ENCODE measurements at places on chromosomes 6 and 20.

DNA sequence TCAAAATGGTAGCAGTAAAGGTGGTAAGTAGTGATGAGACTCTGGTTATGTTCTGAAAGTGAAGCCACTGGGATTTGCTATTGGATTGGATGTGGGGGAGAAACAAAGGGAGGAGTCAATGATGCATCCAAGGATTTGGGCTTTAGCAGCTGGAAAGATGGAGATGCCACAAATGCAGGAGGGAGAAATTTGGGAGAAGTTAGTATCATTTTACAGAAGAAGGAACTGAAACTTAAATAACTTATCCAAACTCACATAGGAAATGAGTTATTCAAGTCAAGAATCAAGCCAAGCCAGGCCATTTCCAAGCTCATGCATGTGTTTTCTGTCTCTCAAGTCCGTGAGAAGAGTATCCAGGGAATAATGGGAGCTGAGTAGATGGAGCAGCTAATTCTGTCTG, 155.1 kb upstream of the TNFAIP3 start:
- no peak for DNase-seq

- no peak for DNase-seq
Observed at GRCh38 chr6:108222504-108222903, 38.3 kb downstream of the SNX3 start.

GRCh38 chr6:66568271-66568670, 861.2 kb upstream of the EYS start:
- DNase-seq = no peak

DNA sequence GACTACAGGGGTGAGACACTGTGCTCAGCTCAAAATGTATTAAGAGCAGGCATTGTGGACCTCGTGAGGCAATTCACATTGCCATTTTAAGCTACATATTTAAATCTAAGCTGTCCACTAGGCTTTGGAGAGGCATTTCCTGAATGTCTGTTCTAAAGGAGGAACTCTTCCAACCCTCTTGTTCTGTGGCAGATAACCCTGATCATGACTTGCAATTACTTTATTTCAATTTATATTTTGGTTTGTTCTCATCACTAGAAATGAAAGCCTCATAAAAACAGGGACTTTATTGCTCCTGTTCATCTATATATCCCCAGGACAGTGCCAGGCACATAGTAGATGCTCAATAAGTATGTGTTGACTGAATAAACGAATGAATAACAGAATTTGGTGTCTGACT, 84.0 kb upstream of the SALL4 start:
- DNase-seq = no peak

- DNase-seq = no peak
Observed at GRCh38 chr20:63950701-63951397, 5.4 kb downstream of the UCKL1 start.

- DNase-seq = no peak
Observed at GRCh38 chr6:131998255-131998982, 47.2 kb upstream of the CCN2 start.

DNA sequence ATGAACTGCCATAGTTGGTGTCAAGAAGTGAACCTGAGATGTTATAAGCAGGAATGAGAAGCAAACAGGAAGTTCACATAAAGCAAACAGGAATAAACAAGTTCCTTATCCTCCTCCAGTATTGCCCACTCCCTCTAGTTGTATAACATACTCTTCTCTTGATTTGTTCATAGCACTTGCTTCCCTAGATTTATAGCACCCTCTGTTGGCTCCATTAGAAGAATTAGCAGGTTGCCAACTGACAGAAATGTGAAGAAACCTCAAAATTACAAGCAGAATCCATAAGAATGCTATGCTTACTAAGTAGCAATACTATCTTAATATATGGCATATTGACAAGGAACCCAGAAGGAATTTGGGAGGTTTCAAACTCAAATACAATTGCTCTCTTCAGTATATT, 195.4 kb downstream of the TBX18 start:
- DNase-seq = no peak

DNA sequence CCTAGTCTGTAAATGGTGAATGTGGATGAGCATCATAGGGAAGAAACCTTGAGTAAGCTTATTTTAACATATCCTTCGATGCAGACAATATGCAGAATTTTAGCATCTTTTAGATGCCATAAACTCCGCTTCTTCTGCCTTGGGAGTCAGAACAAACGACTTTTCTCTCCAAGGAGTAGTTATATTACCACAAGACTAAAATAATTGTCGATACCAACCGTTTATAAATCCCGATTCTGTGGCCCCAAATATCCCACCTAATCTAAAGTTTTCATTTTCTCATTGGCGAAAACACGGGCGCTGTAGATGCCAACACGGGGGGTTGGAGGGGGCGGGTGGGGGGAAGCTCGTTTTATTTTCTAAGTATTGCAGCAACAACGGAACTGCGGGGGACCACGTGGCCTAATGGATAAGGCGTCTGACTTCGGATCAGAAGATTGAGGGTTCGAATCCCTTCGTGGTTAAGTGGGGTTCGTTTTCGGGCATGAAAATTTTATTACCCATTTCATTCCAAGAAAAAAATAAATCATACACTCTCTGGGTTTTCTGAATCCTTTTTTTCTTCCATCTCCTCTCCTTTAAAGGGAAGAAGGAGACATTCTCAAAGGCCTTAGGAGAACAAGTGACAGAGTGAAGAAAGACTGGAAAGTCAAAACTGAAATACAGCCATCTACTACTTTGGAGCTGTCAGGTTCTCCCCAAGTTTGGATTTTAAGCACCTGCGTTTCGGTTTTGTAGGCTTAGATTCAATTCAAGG, 65.5 kb upstream of the BTN3A2 start:
- no peak for DNase-seq

DNA sequence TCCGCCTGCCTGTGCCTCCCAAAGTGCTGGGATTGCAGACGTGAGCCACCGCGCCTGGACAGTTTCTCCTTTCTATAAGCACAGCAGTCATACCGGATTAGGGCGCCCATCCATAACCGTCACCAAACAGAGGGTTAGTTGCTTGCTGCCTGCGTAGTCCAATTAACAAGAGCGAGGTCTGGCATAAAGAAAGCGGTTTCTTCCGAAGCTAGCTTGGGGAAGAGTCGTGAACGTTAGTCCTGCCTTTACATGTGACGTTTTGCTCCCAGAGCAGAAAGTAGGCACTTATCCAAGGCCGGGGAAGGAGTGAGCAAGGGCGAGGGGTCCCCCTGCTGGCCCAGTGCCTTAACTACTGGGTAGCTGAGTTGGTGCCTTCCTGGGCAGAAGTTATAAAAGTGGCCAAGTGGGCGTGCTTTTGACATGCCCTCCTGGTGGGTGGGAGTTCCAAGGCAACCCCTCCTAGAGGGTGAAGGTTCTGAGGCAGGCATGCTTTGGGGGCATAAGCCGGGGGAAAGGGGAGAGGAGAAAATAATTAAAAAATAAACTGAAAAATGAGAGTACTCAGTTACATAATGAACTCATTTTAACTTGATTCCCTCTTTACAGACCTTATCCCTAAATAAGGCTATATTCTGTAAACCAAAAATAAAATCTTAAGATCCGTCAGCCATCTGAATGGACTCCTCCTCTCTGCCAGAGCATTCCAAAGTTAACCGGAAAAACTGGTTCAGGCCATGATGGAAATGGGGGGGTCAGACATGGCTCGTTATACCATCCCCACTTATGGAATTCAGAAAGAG, 88.0 kb downstream of the FAM217A start:
- DNase-seq = no peak

GRCh38 chr6:25944688-25945574, 14.4 kb upstream of the SLC17A2 start:
- DNase-seq = no peak

DNA sequence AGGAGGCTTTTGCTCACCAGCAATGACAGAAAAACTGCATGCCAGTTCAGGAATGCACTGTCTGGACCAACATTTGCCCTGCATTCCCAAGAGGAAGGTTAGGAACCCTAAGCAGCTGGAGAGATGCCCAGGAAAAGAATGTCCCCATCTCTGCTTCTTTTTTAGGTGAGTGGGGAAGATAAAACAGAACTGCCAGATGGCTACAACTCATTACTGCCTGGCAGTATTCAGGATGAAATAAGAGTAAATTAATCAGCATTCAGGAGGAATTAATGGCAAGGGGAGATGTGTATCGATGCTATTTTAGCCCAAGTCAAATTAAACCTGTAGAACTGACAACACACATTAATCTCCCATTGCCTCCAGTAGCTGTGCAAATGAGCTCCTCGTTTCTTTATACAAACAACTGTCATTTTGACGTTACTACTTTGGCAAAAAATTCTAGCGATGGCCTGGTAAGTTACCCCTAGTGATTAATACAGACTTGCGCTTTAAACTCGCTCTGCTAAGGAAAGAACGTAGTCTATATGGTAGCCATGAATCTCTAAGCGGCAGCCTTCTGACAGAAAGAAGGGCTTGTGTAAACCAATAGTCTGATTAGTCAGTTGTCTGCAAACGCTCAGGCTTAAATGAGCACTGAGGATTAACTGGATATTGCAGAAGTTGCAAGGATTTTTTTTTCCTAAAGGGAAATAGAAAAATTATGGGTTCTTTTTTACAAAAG, 16.7 kb upstream of the SMLR1 start:
- DNase-seq = no peak

GRCh38 chr6:133749427-133749826, 139.5 kb upstream of the TCF21 start:
- DNase-seq = peak; percentile 24

DNA sequence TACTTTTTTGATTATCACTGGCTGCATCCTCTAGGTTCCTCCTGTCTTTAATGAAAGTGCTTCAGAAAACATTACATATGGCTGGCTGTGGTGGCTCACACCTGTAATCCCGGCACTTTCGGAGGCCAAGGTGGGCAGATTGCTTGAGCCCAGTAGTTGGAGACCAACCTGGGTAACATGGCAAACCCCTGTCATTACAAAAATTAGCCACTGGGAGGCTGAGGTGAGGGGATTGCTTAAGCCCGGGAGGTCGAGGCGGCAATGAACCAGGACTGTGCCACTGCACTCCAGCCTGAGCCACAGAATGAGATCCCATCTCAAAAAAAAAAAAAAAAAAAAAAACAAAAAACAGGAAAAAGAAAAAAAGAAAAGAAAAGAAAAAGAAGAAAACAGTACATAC, 35.3 kb downstream of the BEND3 start:
- DNase-seq = no peak

DNA sequence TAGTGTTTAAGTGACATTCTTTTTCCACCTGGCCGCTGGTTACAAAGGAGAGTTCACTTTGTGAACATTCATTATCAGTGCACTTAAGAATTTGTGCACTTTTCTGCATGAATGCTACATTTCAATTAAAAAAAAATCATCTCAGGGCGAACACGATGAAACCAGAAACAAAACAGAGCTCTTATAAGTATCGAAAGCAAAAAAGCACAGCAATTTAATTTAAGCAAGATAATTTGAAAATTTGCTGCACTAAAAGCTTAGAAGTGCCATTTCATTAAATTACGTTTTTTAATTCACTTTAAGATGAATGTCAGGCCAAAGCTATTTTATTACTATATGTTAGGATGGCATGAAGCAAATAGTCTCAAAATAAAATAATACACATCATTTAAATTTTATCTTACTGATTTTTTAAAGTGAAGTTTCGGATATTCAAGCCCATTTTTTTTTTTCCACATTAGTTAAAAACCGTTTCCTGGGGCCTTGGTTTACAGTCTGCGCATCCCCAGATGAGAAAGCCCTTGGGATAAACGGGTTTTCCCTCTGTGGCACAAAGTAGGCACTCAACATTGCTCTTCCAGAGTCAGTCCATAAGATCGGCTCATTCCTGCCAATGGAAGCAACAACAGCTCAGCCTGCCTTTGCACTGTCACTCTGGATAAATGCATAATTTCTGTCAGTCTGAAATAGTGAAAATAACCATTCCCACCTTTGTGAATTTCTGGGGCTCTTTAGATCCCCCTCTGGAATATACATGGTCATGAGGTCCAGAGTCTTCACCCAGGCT, 80.1 kb downstream of the FYN start:
- DNase-seq = no peak

DNA sequence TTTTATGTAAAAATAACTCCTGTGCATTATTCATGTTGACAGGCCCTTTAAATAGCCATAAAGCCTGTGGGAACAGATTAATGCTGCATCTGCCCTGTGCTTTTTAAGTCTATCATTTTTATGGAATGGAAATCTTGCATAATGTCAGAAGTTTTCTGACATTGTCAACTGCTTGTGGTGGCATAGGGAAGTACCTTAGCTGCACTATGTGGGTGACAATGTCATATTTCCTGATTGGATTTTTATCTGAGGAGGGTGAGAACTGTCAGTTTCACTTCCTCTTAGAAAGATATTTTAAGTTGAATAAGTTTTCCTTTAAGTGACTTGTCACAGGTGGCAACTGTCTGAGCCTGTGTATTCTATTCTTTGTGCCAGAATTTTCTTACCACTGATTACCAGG, 267.9 kb downstream of the PLCB1 start:
- DNase-seq = no peak

GRCh38 chr20:50214226-50215024, 23.8 kb downstream of the CEBPB start:
- no peak for DNase-seq
